AML-193 (cell line): ENCODE measurements at places on chromosomes 2 and 18.

- no peak for DNase-seq
Measured at GRCh38 chr2:240441326-240441992, 6.0 kb downstream of the GPC1 start.

DNA sequence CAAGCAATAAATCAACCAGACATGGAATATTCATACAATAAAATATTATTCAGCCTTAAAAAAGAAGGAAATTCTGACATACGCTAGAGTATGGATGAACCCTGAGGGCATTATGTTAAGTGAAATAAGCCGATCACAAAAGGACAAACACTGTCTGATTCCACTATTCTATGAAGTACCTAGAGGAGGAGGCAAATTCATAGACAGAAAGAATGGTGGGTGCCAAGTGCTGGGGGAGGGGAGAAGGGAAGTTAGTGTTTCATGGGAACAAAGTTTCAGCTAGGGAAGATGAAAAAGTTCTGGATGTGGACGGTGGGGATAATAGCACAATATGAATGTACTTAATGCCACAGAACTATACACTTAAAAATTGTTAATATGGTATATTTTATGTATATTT, 19.8 kb downstream of the SMAD7 start:
- DNase-seq: no peak

DNA sequence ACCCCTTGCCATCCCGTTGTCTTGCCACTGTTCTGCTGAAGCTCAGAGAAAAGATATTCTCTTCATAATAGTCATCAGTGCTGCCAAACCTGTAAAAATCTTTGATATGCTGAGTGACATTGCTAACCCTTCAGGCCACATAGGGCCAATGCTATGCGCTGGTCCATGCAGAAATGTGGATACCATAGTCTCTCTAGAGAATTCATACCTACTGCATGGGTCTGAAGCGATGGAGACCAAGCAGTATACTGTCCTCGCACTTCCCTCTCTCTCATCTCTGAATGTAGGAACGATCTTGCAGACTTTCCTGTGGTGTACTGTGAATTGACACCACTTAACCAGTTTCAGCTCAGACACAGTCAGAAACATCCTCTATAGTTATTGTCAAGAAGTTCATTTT, 17.9 kb upstream of the ANKRD44 start:
- DNase-seq: no peak

DNA sequence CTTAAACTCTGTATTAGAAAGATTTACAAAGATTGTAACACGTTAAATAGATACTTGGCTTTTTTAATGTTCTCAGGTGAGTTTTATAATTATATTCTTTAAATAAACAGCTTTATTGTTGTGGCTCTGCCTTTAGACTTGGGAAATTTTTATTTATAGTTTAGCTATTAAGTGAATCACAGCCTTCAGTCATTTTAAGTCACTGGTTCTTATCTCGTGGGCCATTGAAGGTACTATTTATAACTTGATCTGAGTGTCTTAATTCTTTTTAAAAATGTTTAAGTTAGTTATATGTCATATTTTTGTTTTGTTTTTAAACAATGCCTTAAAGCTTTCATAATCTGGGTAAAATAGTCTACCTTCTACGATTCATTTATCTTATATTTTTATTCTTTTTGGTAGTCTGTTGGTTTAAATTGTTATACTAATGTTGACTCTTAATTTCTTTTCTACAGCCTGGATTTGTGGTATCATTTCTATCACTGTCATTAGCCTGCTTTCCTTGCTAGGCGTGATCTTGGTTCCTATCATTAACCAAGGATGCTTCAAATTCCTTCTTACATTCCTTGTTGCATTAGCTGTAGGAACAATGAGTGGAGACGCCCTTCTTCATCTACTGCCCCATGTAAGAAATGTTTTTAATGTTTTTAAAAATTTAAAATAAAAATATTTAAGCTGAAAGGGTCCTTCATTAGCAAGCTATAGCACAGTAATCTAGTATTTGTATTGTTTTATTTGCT, 49.3 kb downstream of the SLC39A10 start:
- DNase-seq: no peak

- DNase-seq: no peak
Measured at GRCh38 chr2:18473241-18474181, 86.9 kb downstream of the RDH14 start.

GRCh38 chr2:231926761-231927565, 767 bp upstream of the NPPC start:
- peak; percentile 28 for DNase-seq

- DNase-seq: no peak
Measured at GRCh38 chr2:226726546-226726945, 73.1 kb downstream of the IRS1 start.

- DNase-seq: no peak
Measured at GRCh38 chr2:216546641-216547403, 48.2 kb downstream of the RPL37A start.

DNA sequence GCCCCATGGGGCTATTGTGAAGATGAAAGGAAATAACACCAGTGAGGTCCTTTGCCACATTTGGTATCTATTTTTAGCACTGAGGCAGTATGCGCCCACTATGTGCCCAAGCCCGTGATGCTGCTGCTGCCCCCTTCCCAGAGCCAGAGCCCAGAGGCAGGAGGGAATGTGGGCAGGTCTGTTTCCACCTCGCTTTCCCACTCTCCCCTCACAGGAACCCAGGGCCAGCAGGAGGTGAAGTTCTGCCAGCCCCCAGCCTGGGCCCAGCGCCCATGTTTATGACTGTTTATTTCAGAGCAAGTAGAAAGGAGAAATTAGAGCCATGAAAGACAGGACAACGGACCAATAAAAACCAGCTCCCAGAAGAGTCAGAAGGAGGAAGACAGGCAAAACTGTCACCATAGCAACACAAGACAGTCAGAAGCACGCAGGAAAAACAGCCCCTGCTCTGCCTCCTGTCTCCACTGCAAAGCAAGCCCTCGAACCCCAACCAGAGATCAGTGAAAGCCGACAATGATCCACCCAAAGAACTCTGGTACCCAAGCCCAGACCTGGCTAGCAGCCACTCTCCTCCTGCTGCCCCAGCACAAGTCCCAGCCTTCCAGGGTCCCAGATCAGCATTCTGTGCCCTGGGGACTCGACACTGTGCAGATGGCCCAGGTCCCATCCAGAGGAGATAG, 1.4 kb downstream of the CYRIA start:
- DNase-seq: peak; percentile 80

DNA sequence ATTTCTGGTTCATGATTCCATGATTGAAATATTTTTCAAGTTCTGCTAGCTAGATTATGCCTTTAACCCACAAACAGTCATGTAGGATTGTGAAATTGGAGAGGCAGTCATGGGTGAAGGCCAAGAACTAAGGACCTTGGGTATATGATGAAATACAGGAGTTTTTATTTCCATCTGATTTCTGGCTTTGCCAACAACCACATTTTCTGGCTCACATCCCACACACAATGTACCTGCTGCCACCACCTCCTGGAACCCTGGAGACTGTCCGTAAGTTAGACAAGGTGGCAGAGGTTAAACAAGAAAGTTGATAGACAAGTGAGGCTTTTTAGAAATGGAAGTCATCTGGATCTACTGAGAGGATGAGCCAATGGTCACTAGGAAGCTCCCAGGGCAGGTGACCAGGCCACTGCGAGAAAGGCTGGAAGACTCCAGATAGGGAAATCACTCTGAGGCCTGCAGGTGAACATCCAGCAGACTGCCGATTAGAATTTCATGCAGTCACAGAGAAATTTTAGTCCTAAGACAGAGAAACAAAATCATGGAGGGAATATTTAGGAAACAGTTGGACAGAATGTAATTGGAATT, 402.0 kb downstream of the ALK start:
- no peak for DNase-seq

DNA sequence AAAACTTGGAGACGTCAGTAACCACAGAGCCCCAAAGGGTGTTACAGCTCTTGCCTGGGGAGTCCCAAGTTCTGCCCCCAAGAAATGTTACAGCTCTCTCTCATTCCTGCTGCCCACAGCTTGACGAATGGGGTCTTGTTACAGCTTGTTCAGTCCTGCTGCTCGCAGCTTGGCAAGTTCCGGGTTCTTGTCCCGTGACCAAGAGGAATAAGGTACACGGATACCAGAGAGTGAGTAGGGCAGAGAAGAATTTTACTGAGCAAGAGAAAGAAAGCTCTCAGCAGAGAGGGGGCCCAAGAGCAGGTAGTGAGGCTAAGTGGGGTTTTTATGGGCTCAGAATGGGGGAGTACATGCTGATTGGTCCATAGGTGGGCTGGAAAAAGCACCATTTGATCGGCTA, 27.2 kb downstream of the SLC39A6 start:
- DNase-seq: no peak

GRCh38 chr2:11330457-11331142, 13.8 kb downstream of the ROCK2 start:
- DNase-seq: no peak

- DNase-seq: peak; percentile 92
Measured at GRCh38 chr2:46461709-46462171, 17.6 kb upstream of the TMEM247 start.

DNA sequence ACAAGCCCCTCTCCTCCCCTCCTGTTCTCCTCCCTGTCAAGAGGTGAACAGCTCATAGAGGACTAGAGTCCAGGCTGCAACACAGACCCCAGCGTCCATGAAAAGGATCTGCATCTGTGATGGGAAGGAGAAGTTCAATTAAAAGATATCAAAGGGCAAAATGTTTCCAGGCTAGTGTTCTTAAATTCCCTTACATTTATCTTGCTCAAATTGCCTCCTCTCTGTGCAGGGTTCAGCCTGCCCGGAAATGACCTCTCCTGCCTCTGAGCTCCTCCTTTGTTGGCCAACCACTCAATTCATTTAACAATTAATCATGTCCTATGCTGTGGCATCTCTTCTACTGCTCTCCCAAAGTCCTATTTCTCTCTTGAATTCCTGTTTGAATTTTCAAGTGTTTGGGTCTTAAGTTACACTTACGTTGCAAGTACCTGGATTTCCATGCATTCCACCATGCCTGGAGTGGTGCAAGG, 105.3 kb downstream of the TSN start:
- DNase-seq: no peak

GRCh38 chr2:239564587-239564986, 163.8 kb upstream of the HDAC4 start:
- DNase-seq: no peak
